ENCODE measurements at places on chromosomes 1 and 21.

GRCh38 chr21:45452696-45453307, 47.8 kb downstream of the COL18A1 start:
- DNase-seq, result no peak

DNA sequence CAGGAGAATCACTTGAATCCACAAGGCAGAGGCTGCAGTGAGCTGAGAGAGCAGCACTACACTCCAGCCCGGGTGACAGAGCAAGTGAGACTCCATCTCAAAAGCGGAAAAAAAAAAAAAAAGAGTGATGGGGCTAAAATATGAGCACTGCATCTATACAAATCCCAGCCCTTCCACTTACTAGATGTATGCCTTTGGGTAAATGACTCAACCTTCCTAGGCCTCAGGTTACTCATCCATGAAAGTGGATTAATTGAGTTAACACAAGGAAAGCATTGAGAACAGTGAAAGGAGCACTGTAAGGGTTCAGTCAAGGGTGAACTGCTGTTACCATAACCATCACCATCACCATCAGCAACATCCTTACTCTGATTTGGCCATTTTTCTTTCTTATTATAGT, 226.4 kb upstream of the C8B start:
- no peak for DNase-seq

GRCh38 chr21:15976807-15977206, 247.0 kb downstream of the USP25 start:
- no peak for DNase-seq

DNA sequence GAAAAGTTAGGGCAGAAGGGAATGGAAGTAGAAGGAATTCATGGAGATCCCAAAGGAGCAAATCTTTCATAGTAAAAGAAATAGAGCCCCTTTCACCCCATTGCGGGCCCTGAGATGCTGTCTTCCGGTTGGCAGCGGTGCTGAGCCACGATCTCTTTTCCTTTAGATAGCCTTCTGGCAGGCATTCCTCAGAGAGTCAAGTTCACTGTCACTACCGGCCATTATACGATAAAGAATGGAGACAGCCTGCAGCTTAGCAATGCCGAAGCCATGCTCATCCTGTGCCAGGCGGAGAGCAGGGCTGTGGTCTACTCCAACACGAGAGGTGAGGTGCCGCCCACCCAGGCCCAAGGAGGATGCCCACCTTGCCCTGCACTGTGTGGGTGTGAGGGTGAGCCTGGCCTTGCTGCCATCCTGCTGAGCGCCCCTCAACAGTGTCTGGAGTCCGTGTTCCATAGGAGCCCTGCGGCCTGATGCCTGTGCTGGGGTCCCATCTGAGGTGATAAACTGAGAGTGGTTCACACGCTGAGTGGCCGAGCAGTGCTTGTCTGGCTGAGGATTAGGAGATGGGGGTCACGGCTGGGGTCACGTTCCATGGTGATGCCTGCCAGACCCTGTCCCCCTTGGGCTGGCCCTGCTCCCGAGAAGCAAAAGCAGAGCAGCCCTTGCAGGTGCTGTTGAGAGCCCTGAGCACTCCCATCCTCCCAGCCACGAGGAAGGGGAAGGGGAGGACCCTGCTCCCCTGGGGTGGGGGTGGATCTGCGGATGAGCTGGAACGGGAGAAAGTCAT, 20.4 kb upstream of the PWP2 start:
- DNase-seq, result peak; percentile 37

- DNase-seq, result no peak
Measured at GRCh38 chr1:234561319-234561718, 48.7 kb downstream of the IRF2BP2 start.

DNA sequence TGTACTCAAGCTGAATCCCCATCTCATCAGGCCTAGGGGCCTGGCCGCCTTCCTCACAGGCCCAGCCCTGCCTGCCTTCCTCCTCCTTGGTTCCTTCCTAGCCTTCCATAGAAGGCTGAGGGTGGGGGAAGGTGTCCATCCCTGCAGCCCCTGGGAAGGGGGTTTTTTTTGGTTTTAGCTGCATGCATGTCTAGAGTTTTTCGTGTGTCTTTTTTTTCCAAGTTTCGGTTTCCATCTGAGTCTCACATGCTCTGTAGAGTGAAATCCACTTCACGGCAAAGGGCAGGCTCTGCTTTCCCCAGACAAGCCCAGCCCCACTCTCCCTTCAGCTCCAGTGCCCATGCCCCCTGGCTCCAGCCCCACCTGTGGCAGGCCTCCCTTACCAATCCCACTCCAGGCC, 32.1 kb downstream of the GRHL3 start:
- DNase-seq, result no peak

GRCh38 chr1:107941123-107941522, 23.9 kb downstream of the VAV3 start:
- DNase-seq, result no peak

- no peak for DNase-seq
Measured at GRCh38 chr1:2300004-2300771, 72.1 kb downstream of the SKI start.

- no peak for DNase-seq
Measured at GRCh38 chr1:10143961-10144485, 66.3 kb upstream of the KIF1B start.

DNA sequence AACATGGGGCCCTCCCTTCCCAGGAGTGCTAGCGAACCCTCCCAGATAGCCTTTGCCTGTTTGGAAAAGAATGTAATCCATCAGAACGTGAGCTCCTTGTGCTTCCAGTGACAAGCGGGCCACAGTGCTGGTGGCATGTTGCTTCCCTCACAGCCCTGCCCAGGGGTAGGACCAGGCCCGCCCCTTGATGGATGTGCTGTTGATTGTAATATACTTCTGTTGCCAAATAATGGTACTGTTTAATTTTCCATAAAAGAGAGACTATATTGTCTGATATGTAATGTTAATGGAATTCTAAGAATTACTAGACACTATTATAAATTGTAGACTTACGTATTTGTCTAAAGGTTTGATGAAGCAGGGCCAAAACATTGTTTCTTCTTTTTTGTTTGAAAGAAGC, 16.4 kb downstream of the ATP5PO start:
- DNase-seq, result no peak

DNA sequence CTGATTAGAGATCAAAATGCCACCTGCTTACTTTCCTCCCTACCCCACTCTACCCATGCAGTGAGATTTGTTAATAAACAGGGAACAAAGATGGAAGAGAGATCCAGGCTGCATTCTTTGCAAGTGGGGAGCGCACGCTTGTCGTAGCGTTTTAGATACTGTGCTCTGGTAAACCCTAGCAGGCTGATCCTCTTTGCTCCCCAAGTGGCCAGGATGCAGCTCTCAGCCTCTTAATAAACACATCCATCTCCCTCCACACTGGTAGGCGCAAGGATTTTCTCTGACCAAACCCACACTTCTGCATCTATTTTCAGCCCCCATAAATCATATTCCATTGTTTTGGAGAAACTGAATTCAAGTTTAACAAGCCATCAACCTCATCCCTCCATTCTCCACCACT, 2.9 kb downstream of the PGBD5 start:
- DNase-seq, result no peak

DNA sequence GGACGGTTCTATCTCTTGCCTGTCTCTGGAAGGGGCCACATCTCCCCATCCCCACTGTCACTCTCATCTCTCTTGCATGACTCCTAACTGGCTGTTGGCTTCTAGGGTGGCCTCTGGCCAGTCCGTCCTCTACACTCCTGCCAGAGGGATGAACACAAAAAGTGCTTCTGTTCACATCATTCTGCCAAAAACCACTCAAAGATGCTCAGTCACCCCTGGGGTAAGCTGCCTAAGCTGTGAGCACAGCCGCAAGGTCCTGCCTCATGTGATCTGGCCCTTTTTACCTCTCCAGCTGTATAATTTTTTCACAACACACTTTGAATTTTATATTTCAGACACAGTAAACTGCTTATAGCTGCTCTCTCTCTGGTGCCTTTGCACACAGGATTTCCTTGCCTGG, 97.6 kb upstream of the CD34 start:
- DNase-seq, result no peak

DNA sequence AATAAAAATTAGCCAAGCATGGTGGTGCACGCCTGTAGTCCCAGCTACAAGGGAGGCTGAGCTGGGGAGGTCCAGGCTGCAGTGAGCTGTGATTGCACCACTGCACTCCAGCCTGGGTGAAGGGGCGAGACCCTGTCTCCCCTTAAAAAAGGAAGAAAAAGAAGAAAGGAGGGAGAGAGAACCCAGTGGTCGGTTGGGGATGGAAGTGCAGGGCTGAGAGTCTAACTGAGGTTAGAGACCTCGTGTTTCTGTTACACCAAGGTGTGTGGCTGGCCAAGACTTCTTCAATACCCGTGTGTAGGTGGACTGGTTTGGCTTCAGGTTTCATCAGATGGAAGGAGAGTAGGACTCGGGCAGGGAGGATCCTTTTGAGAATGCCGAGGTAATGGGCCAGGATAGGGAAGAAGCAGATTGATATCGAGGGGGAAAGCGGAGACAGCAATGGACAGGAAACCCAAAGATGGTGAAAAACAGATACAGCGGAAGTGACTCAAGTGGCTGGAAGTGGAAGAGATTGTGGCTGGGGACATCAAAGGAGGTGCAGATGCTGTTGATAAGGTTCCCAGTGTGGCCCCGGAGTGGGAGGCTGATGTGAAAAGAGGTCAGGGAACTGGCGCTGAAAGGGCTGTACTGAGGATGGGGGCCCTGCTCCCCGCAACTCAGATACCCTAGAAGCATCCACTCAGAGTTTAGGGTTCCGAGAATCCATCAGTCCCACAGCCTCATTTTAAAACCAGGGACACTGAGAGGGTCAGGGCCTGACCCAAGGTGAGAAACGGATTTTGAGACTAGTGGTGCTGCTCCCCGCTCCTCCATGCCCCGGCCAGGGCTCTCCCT, 681 bp upstream of the UBXN10 start:
- DNase-seq, result no peak

DNA sequence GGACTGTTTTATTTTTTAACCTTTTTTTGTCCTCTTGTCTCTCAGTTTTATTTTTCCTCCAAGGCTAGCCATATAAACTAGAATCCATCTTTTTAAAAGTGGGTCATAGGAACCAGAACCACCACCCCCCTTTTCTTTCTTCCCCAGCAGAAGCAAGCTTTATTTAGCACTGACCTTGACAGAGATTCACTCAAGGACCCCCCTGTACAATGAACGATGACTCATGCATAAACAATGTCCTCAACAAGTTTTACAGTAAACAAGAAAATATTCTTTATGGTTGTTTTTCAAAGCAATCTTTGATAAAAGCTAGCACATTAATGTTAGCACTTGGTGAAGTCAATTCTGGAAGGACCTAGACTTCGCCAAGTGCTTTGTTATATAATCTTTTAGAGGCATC, 14.1 kb downstream of the PKN2 start:
- DNase-seq, result no peak

DNA sequence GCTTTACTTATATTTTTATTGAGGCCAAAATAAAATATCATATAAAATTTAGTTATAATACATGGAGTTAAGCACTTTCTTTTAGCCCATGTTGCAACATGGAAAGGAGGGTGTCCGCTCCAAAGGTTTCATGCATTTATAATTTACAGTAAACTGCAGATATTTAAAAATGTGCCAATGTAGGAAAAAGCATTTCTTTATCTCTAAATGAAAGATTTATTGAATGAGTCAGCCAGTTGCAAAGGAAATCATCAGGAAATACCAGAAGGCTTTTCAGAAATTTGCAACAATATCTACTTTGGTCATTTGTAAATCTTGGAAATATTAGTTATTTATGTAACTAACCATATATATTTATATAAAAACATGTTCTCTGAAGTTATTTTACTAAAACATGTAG, 12.1 kb downstream of the ATP6V1G3 start:
- no peak for DNase-seq

- no peak for DNase-seq
Measured at GRCh38 chr1:3073489-3074296, 4.7 kb downstream of the PRDM16 start.

DNA sequence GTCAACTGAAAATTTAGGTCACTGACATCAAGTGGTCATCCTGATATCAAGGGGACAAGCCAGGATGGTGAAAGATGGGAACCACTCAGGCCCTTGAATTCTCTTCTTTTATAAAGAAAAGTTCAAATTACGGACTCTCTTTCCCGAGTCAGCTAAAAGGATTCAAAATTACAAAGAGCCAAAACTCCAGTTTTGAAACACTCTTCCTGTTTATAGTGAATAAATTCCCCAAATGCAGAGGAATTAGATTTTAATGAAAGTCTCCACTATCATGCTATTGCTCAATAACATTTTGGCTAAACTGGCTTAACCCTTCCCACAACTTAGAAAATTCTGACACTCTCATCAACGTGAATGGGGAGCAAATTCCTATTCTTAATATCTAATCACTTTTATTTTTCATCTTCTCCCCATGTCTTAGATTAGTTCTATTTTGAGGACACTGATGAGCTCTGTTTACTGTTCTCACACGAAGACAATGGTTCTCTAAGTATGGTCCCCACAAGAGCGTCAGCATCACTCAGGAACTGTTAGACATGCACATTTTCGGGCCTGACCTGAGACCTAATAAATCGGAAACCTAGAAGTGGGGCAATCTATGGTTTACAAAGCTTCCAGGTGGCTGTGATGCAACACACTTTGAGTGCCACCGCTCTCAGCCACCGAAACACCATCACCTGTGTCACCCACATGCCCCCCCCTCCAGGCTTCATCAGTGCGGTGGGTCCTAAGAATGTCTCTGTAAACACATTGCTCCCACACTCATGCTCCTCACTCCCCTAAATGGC, 64.4 kb upstream of the TIAM1 start:
- no peak for DNase-seq

GRCh38 chr1:203331224-203331623, 19.7 kb downstream of the FMOD start:
- DNase-seq, result no peak

DNA sequence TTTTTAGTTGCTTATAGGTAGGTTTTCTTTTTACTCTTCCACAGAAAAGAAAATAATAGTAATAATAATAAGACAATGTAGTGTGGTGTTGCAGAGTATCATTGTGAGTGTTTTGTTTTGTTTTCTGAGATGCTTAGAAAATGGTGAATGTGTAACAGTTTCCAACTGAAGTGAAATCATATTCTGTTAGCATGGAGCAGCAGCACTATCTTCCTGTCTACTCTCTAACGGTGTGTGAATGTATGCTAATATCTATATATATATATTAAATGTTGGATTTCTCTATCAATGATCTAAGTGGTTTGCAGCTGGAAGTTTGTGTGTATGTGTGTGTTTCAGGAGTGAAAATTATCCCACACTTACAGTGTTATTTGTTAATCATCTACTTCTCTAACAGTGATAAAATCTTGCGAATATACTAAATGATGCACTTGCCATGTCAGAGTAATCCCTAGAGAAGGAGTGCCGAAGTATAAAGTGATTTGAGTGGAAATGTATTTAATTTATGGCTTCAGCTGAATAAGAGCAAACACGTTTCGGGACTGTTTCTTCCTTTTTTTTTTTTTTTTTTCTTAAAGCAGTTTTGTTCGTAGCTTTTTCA, 377 bp downstream of the SAMD13 start:
- DNase-seq, result no peak

DNA sequence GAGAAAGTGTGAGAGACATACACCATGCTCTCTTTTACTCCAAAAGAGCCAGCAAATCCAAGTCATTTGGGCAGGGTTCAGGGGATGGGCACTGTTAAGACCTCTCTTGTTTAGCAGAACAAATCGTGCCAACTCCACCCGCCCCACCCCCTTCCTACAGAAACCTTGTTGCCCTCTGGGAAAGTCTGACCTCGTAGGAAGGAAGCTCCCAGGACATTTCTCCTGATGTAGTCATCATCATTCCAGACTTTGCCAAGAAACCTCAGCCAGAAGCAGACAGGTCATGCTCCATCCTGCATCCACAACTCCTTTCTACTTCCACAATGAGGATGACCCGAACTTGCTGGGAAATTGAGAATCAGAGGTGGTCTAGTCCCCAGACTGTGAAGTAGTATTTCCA, 57.7 kb downstream of the UBE2T start:
- no peak for DNase-seq

Measured in ureter (tissue), 1 donor.